ENCODE measurements at places on chromosomes 3 and 15.
A peak's percentile ranks its signal among the peaks of the same experiment; 100 is the strongest.

DNA sequence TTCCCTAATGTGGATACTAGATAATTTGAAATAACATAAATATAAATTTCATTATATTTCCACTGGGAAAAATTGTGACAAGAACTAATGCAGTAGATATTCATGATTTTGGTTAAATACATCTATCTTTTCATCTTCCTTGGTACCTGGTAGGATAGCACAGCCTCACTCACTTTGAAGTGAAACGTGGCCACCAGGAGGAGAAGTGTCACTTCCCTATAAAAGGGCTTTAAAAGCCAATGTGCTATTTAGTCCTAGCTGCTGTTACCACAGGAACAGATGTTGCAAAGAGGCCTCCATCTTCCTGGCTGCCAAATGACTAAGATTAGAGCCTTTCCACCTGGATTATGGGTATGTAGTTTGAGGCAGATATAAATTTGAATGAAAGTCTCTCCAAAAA lies 140.0 kb downstream of the PLOD2 start:
- DNase-seq: no peak

DNA sequence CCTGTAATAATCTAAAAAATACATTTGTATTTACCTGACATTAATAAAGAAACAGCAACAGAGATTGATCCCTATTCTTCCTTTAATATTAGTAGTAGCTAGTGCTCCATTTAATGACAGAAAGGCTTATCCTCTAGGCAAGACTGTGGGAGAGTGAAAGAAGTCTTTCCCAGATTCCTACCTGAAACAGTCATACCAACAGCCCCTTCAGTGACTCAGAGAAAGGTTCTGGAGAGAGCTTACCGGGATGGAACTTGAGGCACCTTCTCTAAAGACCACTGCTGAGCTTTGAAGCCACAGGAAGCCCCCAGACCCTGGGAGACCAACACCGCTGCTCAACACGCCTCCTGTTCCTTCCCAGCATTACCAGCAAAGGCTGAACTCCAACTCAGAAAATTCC lies 66.9 kb upstream of the FGF12 start:
- no peak for DNase-seq

GRCh38 chr3:186467969-186468368 lies 76.2 kb downstream of the CRYGS start:
- DNase-seq: no peak

DNA sequence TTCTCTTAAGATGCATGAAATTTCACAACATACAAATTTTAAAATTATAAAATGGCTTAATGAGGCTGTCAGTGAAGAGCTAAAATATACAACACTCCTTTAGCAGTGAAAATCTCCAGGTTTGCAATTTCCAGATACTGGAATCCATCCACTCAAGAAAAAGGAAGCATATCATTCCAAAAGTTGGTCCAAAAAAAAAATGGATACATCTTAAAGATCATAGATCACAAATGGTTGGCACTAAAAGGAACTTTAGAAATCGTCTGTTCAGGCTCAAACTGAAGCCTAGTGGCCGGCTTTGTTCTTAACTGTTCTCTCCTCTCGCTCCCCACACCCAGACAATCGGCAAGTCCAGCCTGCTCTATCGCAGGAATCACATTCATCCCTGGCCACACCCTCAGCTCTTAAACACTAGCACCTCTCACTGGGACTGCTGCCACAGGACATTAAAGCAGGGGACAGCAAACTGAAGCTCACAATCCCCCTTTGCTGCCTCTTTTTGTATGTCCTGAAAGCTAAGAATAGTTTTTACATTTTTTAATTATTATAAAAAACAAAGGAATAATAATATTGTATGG lies 130.3 kb upstream of the CDIN1 start:
- DNase-seq: peak; percentile 83

GRCh38 chr3:165196577-165197480 lies 645 bp upstream of the SLITRK3 start:
- DNase-seq: no peak

DNA sequence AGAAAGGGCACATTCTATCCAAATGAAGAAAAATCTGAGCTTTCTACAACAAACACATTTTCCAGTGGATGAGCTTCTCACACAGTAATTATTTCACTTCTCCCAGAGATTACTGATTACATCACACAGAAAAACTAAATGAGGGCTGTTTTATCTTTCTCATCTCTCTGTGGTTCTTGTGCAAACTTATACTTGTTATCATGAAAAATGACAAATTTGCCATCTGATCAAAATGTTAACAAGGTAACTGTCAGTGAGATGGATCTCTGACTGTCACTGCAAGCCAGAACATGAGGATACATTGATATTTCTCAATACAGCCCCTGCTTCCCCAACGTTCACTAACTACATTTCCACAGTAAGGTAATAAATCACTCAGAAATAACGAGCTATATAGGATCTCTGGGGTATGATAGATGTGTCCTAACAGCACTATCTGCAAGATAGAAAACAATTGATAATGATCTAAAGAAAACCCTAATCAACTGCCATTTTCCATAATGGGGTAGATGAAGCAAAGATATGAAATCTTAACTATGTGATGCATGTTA lies 829.3 kb upstream of the CFAP20DC start:
- no peak for DNase-seq

GRCh38 chr15:58232281-58233065 lies 94.3 kb downstream of the AQP9 start:
- no peak for DNase-seq

DNA sequence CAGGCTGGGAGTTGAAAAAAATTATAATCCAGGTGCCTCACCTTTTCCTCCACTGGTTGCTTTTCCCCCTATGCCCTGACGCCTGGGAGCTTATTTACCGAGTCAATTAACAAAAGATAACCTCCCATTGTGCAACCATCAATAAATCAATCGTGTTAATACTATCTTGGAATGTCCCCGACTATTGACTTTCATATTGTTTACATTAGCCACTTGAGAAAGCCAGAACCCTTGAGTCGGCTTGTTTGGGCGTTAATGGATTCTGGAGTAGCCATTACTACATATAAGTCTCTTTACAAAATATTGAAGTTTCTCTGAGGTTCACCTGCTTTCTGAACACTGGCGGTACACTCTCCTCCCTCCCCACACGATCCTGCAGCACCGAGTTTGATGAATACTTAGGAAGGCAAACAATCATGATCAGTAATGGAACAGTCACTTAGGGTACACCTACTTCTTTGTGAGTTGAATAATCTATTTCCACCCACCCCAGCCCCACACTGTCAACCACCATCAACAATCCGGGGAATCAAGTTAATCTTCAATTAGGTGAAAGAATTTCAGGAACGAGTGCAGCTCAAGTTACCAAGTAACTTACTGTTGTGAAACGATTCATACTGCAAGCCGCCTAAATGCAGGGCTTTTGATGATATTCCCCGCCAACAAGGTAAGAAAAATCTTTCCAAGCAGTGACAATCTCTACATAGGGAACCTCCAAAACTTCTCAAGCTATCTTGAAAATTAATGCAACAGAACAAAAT lies 159.3 kb upstream of the NR2F2 start:
- DNase-seq: no peak

DNA sequence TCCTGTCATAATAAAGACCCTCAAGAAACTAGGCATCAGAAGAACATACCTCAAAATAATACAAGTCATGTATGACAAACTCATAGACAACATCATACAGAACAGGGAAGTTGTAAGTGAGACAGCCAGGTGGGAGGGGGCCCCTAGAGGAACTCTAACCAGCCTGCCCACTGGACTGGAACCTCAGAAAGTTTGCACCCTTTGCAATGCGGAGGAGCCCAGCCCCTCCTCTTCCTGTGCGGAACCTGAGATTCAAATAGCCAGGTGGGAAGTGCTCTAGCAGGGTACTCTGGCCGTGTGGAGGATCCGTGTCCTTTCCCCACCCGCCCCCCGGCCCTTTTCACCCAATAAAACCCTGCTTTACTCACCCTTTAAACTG lies 387.0 kb upstream of the CBLB start:
- no peak for DNase-seq

- DNase-seq: no peak
These were observed 12.6 kb downstream of the RORA start for GRCh38 chr15:61216519-61216918.

DNA sequence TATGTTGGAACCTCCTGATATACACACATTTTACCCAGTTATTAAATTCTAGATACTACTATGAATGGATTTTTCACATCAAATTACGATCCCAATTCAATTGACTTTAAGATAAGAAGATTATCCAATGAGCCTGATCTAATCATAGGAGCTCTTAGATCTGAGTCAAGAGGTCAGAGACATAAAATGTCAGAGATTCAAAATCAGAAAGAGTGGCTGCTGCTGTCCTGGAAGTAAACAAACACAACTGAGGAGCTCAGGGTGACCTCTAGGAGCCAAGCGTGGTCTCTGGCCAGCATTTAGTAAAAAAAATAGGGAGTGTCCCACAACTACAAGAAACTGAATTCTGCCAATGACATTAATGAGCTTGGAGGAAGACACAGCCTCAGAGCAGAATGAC lies 557.1 kb upstream of the CBLB start:
- no peak for DNase-seq

DNA sequence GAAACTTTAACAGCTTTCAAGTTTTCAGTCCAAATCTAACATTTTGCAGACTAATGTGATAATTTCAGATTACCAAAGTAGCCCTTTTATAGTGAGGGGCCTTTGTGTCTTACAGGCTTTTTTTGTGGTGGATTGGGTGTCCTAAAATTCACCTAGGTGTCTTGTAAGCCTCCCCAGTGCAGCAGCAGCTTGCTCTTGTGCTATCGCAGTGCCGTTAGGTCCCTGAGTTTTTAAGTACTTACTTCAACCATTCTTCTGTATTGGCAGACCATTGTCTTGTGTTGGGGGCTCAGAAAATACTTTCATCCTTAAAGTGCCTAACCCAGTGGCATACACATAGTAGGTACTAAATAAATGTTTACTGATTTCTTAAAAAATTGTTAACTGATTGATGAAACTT lies 2.1 kb downstream of the PDE8A start:
- DNase-seq: no peak

GRCh38 chr3:40763807-40764206 lies 239.0 kb downstream of the ZNF621 start:
- DNase-seq: no peak

GRCh38 chr15:57537488-57538264 lies 54.0 kb upstream of the MYZAP start:
- no peak for DNase-seq

DNA sequence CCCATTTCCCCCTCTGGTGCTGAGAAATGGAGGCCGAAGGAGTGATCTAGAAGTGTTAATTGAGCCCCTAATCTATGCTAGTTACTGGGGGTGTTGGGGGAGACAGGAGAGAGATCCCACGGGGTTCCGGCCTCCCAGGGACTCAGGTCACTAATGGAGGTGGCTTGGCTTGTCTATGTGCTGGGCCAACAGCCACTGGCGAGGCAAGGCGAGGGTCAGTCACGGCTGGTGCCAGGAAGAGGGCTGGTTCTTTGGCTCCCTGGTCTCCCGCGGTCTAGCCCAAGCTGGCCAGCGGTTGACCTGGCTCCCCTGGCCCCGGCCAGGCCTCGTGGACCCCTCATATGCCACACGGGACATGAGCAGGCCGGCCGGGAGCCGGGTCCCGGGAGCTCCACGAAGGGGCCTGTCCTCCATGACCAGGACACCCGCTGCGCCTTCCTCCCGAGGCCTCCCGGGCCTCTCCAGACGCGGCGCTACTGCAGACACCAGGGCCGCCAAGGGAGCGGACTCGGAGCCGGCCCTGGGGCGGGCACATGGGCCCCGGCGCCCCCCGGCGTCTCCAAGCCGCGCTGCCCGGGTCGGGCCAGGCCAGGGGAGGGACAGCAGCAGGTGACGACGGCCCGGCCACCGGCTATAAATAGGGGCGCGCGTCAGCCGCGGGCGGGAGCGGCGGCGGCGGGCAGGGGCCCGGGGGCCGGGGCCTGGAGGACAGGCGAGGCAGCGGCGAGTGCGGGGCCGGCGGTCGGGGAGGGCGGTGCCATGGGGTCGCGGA lies at the start of gene ALPK3:
Gene ALPK3, plus strand, starts transcription at position 663 of the 772 bp plus-strand sequence. Its CDS starts 97 bp downstream, at position 760.
- no peak for DNase-seq

DNA sequence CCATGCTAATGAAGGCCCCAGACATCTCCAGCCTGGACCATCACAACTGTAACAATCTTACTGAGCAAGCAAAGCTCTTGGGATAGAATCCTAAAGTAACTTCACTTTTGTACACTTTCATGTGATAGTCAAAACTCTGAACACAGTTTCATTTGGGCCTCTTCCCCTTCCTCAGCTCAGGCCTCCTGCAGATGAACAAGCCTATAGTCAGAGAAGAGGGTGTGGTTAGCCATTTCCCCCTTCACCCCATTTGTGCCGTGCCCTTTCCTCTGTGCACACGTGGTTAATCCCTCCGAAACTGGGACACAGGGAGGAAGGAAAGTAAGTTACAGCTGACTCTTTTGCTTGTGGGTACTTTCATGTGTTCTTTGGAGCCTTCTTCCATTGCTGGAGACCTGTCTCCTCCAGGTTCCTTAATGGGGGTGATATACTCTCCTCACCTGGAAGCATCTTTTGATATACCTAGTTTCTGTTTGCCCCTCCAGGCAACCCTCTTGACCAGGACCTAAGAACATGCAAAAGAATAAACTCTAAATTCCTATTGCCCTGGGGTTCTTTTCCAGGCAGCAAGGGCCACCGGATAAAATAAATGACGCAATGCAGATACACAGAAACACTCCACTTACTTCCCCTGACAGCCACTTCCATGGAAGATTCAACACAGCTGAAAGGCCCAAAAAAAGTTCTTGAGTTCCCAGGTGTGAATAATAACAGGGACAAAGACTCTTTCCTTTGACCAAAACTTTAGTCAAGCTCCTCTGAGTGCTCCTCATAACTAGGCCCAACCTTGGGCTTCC lies 29.6 kb upstream of the CSTA start:
- DNase-seq: no peak

DNA sequence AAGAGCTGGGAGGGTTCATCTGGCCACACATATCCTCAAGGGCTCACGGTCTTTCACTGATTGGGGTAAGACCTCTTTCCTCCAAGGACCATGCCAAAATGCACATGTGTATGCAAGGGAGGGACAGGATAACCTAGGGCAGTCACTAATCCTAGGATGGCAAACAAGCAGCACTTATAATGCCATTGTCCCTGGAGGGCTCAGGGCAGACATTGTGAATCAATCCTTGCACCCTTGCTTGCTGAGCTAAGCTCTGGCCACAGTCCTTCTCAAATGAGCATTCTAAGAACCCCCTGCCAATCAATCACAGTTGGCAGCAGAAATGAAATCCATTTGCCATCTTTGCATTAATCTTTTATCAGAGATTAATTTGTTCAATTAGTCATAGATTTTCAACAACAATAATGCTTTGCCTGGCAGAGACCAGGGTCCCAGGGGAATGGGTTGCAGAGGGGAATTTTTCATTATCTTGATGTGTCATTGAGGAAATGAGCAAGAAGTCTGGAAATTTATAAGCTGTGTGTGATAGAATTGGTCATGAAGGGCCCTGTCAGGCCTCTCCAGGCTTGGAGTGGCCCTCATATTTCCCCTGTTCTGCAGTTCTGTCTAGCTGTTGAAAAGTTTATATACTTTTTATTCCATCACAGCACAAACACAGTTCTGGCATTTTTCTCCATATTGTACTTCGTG lies 57.2 kb upstream of the KY start:
- no peak for DNase-seq

DNA sequence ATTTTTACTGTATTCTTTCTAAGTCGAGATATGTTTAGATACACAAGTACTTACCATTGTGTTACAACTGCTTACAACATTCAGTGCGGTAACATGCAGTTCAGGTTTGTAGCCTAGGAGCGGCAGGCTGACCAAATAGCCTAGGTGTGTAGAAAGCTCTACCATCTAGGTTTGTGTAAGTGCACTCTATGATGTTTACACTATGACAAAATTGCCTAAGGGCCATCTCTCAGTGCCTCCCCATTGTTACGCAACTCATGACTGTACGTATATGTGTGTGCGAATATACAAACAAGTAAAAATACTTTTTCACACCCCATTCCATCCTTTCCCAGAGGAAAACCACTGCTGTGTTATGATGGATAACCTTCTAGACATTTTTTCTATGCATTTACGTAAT lies 44.3 kb downstream of the PXYLP1 start:
- DNase-seq: no peak
